ENCODE measurements at places on chromosomes 11 and 22.

- no peak for DNase-seq
These were observed 86.0 kb downstream of the RPS6KA4 start for GRCh38 chr11:64444838-64445441.

DNA sequence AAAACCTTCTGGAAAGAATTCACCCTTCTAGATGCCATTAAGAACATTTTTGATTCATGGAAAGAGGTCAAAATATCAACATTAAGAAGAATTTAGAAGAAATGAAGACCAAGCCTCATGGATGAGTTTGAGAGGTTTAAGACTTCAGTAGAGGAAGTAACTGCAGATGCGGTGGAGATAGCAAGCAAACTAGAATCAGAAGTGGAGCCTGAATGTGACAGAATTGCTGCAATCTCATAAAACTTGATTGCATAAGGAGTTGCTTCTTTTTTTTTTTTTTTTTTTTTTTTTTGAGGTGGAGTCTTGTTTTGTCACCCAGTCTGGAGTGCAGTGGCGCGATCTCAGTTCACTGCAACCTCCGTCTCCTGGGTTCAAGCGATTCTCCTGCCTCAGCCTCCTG, 51.6 kb downstream of the MS4A13 start:
- no peak for DNase-seq

DNA sequence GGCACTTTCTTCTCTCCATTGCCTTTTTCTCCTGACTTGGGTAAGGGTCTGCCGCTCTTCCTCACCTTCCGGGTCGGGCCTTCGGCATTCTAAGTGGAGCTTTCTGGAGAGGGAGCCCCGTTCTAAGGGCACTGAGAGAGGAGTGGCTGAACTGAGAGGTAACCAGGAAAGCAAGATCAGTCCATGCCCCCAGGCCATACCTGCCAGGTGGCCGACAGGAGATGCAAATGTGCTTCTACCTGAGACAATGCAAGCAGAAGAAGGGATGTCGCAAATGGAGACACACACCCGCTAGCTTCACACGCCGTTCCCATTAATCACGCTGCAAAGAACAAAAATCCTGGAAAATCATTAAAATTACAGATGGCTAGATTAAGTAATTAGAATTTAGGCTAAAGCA, 156.4 kb upstream of the TBCEL start:
- no peak for DNase-seq

GRCh38 chr22:46483353-46483752, 54.1 kb downstream of the CELSR1 start:
- DNase-seq: no peak

GRCh38 chr11:117502779-117503100, 175.1 kb downstream of the CEP164 start:
- no peak for DNase-seq

GRCh38 chr22:20638507-20638870, 131.1 kb downstream of the MED15 start:
- DNase-seq: no peak

Measured in activated naive CD4-positive, alpha-beta T cell treated with Interleukin-2 at 50 U/mL for 16 hours (primary cell).